ENCODE measurements at places on chromosomes 2 and 18.

GRCh38 chr2:9018109-9018508 lies 14.6 kb upstream of the MBOAT2 start:
- no peak for DNase-seq

GRCh38 chr2:20187331-20187730 lies 37.6 kb downstream of the SDC1 start:
- no peak for DNase-seq

GRCh38 chr2:83051538-83052170 lies 1407.4 kb downstream of the SUCLG1 start:
- no peak for DNase-seq

DNA sequence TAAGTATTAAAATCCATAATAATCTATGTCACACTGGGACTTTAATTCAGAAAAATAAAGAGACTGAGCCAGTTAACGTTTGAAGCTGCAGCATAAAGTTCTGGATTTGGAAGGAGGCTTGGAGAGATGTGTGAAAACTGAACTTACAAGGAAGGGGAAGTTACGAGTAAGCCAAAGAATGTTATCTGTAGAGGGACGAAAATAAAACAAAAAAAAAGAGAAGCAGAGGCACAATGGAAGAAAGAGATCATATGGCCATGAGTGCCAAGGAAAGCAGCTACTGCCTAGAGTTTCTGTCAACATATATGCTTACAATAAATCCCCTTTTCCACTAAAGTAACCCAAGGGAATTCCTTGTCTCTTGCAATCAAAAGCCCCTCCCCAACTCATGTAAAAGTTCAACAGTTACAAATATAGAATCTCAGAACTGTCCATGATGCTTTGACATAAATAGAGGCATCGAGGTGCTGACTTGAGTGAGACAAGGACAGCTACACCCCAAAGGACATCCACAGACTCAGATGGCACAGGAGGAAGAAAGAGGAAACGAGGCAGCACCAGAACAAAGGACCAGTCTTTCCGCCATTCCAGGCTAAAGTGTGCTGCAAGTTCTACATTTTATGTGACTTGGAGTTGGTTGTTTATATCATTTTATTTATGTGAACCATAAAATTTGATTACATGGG lies 16.1 kb upstream of the ARL5A start:
- DNase-seq = no peak

- DNase-seq = no peak
Measured at GRCh38 chr18:33467531-33467930, 27.0 kb upstream of the CCDC178 start.

DNA sequence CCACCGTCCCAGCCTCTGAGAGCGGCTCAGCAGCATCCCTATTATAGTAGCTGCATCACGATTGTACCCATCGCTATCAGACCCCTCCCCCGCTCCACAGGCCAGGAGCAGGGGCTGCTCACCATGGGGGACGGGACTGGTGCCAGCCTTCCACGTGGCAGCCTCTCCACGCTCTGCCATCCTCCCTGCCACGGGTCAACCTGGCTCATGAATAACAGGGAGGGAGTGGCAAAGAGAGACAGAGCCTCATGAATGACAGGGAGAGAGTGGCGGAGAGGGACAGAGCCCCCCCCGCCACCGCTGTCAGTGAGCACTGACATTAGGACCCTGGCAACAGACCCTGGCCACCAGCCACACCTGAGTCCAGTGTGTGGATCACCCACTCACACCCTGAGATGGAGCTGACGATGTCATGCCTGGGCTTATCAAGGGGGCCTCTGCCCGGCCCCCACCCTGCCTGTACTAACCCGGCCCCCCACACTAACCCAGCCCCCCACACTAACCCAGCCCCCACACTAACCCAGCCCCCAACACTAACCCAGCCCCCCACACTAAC lies 16.9 kb downstream of the CROCC2 start:
- DNase-seq = no peak

DNA sequence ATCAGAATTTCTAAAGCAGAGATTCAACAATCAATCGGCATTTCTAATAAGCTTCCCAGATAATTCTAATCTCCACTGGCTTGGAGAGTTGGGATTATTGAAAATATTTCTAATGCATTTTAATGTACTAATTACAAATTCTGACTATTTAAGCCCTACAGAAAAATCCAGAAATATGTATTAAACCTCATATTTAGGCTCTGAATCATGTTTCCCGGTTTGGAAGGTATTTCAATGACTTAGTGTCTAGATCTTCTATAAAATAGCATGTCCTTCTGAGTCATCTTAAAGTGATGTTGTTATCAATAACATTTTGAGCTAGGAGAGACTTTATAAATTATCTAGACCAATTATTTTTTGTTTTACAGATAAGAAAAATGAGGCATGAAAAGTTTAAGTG lies 258.8 kb upstream of the NRXN1 start:
- peak; percentile 36 for DNase-seq

DNA sequence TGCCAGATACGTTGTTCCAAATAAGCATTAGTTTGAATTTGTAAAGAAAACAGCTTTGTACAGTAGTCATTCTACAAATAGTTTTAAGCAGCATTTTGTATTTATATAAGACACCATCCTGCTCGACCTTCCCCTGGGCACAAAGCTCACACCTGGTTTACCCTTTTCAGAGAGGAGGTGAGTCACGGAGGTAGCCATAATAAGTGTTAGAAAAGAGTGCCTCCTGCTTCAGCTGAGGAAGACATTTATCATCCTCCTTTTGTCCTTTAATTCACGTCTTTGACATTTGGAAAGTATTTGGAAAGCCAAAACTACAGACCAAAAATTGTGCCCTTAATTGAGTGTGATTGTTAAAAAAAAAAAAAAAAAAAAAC lies 6.8 kb downstream of the RAB12 start:
- no peak for DNase-seq

DNA sequence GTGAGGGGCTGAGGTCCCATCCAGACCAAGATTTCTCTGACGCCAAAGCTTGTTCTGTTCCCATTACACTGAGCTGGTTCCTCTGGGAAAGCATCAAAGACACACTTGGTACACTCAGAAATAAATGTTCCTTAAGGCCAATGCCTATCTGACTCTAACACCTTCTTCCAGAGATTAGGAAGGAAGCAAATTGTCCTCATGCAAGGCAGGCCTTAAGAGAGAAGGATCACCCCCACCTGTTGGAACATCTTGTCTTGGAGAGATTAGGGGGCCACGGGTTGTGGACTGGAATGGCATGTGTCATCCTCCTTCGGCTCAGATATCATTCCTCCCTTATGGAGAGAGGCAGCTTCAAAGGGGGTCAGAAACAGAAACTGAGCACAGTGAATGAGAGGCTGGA lies 100.2 kb downstream of the ANKRD44 start:
- DNase-seq = no peak

GRCh38 chr2:39683022-39683699 lies 17.4 kb downstream of the TMEM178A start:
- no peak for DNase-seq

DNA sequence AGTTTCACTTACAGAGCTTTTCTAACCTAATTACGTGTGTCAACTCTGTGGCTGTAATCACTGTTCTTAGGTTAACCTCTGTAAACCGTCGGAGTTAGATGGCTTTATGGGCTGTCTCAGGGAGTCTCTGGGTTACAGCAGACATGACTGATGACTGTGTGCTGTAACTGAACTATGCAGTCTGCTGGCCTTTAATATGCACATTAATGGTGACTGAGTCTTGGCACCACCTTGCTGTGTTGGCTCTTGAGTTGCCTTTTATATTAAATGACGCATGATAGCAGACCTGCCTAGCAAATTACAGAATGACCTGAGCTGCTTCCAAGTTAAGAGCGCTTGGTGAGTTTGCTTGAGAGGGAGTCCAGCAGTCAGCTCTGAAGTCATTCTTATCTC lies 90.1 kb downstream of the ACKR3 start:
- peak; percentile 85 for DNase-seq

- no peak for DNase-seq
Measured at GRCh38 chr2:10345813-10346212, 43.1 kb downstream of the HPCAL1 start.

GRCh38 chr2:96207073-96207773 lies 1.4 kb downstream of the STARD7 start:
- no peak for DNase-seq

GRCh38 chr18:7924616-7925015 lies 357.5 kb downstream of the PTPRM start:
- no peak for DNase-seq

DNA sequence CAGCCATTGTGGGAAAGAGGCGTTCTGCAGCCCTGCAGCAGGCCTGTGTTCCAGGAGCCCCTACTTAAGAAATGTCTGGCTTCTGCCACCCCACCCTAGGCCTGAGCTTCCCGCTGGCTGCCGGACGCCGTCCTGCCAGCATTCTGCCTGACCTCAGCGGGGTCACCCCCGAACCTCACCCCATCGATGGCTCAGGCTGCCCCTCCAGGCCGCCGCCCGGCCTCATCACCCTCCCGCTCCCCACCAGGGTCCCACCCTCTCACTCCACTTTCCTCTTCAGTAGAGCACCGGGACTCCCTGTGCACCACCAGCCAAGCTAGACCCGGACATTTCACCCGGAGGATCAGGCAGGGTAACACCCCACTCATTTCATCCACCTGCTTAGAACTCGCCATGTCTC lies 73.6 kb upstream of the SALL3 start:
- DNase-seq = no peak

GRCh38 chr2:61538920-61539520 lies 864 bp upstream of the XPO1 start:
- DNase-seq = peak; percentile 41

- DNase-seq = peak; percentile 10
Measured at GRCh38 chr2:88765154-88765888, 73.8 kb downstream of the RPIA start.

- DNase-seq = no peak
Measured at GRCh38 chr2:218819093-218819492, 12.5 kb downstream of the PRKAG3 start.

DNA sequence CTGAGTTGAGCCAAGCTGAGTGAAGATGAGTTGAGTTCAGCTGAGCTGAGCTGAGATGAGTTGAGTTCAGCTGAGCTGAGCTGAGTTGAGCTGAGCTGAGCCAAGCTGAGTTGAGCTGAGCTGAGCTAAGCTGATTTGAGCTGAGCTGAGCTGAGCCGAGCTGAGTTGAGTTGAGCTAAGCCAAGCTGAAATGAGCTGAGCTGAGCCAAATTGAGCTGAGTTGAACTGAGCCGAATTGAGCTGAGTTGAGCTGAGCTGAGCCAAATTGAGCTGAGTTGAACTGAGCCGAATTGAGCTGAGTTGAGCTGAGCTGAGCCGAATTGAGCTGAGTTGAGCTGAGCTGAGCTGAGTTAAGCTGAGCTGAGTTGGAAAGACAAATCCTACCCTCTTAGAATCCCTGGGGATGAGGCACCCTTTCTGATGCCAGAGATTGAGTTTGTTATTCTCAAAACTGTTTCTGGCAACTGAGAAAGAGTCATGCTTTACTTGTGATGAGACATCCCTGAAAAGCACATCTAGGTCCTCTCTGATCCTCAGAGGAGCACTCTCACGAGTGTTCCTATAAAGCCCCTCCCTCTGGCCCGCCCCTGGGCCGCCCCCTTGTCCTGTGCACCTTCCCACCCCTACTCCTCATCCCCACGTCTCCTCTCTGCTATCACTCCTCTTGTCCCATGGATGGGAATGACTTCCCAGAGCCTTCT lies 116.5 kb downstream of the MCFD2 start:
- no peak for DNase-seq

GRCh38 chr2:241808051-241808720 lies 807 bp upstream of the NEU4 start:
- no peak for DNase-seq

DNA sequence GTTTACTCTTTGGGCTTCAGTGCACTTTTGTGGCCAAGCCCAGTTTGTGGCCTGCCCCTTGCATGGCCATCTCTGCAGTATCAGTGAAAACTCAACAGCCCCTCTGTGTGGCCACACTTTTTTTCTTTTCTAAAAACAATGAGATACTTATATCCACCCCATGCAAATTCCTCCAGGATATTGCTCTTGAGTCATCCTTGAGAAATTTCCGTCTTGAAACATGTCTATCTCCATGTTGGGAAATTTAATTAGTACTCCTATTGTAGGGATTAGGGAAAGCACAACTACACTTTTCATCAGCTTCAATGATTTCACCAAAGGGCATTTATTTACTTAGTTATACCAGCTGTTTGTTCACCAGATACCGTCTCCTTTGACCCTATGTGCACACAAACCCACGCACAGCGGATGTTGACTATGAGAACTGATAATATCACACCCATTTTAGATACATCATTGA lies 993.1 kb downstream of the TSN start:
- peak; percentile 51 for DNase-seq

DNA sequence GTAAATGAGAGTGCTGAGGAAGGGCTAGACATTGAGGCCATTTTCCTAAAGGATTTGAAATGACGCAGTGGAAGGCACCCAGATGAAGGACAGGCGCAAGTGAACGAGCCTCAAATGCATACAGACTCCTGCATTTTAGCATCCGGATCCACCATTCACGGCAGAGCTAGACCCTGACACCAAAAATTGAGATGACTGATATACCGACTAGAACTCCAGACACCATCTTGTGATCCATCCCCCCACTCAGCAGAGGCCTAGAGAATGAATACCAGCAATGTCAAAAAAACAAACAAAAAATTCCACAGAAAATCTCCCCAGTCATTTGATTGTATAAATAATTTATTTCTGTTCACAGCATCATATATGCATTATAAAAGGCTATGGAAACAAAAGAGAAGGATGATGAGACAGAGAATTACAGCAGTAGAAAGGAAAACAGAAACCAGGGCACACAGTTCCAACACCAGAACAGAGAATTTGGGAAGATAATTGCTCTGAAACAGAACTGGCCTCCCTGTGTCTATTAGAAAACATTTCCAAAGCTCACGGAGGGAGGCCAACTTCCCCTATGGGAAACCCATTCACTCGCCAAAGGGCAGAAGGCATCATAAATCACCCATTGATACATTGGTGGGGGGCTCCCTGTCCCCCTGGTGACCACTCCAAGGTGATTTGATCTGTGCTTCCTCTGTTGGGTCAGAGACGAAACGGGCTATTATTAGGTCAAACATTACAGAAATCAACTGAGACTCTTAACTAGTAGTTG lies 4.0 kb downstream of the ARL4C start:
- no peak for DNase-seq

DNA sequence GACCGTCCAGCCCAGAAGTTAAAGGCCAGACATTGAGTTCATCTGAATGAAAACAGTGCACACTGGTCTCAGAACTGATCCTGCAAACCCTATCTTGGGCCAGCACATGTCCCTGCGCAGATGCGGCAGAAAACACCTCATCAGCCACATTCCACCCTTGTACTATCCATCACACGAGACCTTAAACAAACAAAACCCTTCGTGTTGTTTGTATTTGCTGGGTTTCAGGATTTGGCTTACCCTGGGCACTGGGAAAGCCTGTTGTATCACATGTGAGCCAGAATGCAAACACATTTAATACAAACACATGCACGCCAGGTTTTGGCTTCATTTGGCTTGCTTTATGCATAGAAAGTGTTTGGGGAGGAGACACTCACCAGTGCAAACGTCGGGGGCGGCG lies 12.5 kb downstream of the WIPF1 start:
- no peak for DNase-seq

DNA sequence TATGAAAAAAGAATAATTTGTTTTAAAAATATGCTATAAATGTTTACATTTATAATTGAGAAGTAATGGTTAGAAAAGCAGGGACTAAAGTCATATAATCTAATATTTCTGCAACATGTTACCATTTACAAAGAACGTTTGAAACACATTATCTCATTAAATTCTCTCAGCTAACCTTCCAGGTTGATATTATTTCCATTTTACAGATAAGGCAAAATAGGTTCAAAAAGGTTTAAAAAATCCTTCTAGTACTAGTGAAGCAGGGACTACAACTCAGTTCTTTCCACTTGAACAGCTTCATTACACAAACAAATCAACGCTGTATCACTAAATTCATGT lies 875 bp downstream of the FASTKD1 start:
- DNase-seq = peak; percentile 9

- DNase-seq = peak; percentile 43
Measured at GRCh38 chr2:239316562-239317465, 84.0 kb downstream of the HDAC4 start.
